ENCODE measurements at places on chromosomes 5 and 9.

DNA sequence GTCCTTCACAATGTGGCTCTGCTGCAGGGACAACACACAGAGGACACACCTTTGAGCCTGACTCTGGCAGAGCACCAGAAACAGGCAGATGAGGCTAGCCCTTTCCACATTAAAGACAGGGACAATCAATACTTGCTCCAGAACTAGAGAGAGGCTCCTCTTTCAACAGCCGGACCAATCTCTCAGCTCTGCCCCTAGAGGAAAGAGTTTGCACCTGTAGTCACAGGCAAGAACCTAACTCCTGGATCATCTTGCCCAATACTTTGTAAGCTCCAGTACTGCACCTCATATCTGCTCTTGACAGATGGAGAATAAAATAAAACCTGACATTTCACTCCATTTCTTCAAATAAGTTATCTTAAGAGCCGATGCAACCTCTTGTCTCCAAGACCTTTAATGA, 52.1 kb downstream of the EPB41L4A start:
- DNase-seq, result no peak

- DNase-seq, result no peak
Observed at GRCh38 chr5:37054391-37054790, 177.8 kb downstream of the NIPBL start.

DNA sequence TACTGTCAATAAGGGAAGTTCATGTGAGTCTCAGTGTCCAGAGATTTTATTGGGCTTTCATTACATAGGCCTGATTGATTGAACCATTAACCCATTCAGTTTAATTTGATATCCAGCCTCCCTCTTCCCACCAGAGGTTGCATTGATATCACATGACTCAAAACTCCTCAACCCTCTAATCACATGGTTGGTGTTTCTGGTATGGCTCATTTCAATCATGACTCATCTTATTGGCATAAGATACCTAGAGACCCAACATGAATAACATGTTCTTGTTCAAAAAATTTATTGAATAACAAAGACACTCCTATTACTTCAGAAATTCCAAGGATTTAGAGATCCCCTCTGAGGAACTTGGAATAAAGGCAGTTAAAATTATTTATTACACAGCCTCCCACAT, 982.2 kb downstream of the TLE1 start:
- no peak for DNase-seq

DNA sequence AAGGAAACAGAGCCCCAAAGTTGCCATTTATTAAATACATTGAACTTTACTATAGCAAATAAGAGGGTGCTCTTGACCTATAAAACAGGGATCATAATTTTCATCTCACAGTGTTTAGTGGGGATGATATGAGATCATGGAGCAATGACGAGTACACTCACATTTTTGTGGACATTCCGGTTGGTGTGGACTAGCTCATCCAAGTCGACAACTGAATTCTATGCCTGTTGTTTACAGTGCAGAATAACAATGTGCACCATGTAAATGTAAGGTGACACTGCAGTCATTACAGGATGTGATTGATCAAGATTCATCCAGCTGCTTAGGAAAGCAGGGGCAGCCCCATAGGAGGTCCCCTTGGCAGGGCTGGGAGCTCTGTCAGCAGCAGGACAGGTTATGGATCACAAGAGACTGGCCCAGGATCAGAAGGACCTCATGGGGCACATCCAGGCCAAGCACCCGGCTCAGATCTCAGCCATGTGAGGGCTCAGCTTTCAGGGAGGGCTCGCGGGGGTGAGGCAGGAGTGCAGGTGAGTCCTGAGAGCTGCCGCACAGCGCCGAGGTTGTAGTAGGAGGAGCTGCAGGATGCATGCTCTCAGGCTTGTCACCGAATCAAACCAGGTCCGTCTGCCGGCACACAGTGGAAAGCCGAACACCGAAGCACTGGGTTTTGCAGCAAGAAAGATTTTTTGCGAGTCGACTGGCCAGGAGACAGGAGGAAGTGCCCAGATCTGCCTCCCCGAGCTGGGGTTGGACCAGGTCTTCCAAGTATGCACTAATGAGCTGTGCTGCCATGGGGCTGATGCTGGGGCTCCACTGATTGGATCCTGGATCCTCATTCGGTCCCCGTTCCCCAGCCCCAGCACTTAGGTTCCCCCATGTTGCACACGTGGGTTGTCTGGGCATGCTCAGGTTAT, 28.2 kb downstream of the MRPL36 start:
- DNase-seq, result no peak

GRCh38 chr9:36276254-36276653, 18.0 kb upstream of the GNE start:
- no peak for DNase-seq

GRCh38 chr5:129101794-129102193, 7.2 kb downstream of the ISOC1 start:
- no peak for DNase-seq
